ENCODE measurements at places on chromosomes 3 and 15. TPM values are rescaled to one million over a fixed set of nuclear protein-coding genes. Genes with fewer than 3 reads are reported as not detected.

The TAMM41 gene
- polyA plus RNA-seq, result 19.9 TPM

- DNase-seq, result no peak
These were observed 47.6 kb upstream of the CD200R1L start for GRCh38 chr3:112894258-112894657.

DNA sequence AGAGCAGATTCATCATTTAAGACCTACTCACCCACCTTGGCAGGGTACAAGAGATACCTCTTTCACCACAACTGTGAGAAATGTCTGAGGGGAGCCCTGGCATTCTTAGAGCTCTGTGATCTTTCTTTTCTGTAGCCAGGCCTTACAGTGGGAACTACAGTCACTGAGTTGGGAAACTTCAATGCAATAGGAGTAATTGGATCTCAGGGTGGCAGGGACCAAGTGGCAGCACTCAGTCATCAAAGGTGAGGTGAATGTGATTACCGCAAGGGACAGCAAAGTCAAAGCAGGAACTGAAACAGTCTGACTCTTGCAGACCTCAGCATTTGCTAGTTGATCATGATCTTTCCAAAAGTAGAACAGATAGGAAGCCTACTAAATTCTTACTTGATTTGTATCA is 7.2 kb upstream of the MCF2L2 start:
- DNase-seq, result no peak

DNA sequence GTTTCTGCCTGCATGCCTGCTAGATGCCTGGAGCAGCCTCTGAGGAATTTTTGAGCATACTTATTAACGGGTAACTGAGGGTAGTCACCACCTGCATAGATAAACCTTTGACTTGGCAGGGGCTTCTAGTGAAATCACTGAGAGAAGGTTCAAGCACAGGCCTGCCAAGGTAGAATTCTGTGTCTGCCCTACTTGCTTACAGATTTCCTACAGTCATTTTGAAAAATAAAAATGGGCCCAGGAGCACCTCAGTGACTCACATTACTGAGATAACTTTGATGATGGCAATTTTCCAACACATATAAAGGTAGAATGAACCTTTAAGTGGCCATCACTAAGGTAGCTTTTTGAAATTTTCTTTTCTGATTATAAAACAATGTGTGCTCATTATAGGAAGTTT is 10.8 kb downstream of the CRTAP start:
- no peak for DNase-seq

GRCh38 chr15:78437107-78437761 is 782 bp upstream of the IREB2 start:
- no peak for DNase-seq

The PLOD2 gene
- 191 TPM for polyA plus RNA-seq

- no peak for DNase-seq
These were observed 33.0 kb downstream of the MYZAP start for GRCh38 chr15:57624730-57625129.

The FOXL2NB gene
- polyA plus RNA-seq, result 0.06 TPM

DNA sequence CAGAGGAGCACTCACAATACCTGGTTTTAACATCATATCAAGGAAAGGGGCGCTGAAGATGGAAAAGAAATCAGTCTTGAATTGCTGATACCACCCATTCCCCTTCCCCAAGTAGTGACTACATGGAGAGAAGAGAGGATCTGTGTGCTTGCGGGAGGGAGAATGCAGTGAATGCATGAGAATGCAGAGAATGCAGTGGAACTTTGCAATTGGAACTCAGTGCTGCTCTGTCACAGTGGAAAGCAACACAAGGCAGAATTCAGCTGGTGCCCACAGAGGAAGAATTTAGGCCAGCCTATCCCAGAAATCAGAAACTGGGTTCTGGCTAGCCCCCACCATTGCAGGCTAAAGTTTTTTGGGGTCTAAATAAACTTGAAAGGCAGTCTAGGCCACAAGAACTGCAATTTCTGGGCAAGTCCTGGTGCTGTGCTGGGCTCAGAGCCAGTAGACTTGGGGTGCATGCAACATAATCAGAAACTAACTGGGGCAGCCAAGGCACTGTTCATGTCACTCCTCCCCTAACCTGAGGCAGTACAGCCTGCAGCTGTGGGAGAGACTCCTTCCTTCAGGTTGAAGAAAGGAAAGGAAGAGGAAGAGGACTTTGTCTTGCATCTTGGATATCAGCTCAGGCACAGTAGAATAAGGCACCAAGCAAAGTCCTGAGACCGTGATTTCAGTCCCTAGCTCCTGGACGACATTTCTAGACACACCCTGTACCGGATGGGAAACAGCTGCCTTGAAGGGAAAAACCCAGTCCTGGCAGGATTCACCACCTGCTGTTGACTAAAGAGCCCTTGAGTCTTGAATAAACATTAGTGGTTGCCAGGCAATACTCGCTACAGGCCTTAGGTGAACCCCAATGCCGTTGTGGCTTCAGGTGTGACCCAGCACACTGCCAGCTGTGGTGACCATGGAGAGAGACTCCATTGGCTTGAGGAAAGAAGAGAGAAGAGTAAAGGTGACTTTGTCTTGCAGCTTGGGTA is 329.3 kb downstream of the TBL1XR1 start:
- no peak for DNase-seq

GRCh38 chr3:56800832-56801661 is 702 bp downstream of the ARHGEF3 start:
- DNase-seq, result no peak

The RPL35A gene
- 1,677 TPM for polyA plus RNA-seq

DNA sequence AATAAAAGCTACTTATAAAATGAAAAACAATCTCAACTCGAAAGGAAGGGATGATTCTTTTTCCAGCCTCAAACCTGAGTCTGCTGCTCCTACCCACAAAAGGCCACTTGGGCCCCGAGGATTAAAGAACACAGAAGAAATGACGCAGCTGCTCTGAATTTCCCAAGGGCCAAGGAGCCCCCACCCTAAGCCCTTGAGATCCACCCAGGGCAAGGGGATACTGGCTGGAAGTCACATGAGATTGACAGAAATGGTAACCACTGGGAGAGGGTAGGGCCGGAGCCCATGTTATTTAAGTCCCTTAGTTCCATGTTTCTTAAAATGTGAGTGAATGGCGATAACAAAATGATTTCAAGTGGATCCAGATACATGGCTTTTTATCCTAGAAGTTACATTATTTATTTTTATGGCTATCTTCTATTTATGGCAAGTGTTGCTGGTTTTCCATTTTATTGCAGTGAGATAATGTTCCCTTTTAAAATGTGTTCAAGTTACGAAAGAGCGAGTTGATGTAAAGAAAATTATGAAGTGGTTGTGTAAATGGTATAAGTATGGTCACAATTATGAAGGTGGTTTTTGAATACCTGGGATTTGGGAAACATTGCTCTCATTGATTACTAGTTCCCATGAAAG is 16.8 kb downstream of the IGDCC4 start:
- DNase-seq, result no peak

DNA sequence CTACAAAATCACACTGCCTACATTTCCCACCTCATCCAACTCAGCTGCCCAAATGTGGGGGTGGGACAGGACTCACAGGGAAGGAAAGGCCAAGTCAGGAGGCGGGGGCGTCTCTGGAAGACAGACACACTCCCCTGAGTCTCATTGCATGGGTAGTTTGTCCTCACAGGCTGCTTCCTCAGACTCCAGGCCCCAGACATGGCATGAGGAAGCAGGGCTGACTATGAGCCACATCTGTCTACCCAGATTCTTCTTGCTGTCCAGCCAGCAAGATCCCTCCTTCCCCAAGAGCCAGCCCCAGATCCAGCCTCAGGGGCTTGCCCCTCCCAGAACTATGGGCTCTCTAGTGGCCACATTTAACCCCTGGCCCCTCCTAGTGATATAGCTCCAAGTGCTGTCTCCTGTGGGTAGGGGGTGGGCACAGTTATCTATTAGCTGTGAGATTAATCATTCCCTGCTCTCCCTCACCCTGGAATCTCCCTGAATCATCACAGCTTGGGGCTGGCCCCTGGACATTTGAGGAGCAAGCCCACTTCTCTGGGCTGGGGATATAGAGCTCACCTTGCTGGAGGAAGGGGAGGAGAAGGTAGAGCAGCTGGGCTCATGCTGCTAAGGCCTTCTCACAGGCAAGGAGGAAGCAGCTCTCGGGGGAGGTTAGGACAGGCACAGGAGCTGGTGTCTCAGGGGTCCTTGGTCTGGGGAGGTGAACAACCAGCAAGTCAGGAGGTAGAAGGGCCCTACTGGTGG is 2.1 kb upstream of the CCDC33 start:
- no peak for DNase-seq

DNA sequence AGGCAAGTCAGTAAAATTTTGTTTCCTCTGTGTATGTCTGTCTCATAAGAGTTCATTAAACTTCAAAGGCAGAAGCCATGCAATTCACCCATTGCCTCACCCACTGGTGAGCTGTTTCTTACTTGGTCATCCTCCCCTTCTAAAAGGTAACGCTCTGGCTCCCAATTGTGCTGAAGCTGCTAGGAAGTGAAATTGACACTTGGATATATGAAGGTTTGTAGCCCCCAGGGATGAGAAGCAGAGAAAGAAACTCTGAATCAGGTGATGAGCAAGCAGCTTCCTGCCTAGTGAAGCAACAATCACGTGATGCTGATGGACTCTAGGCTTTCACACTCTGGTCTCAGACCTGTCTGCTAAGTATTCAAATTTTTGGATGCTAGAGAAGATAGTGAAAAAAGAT is 70.7 kb downstream of the CD200R1L start:
- no peak for DNase-seq

GRCh38 chr3:59065240-59065639 is 15.4 kb upstream of the CFAP20DC start:
- DNase-seq, result no peak

DNA sequence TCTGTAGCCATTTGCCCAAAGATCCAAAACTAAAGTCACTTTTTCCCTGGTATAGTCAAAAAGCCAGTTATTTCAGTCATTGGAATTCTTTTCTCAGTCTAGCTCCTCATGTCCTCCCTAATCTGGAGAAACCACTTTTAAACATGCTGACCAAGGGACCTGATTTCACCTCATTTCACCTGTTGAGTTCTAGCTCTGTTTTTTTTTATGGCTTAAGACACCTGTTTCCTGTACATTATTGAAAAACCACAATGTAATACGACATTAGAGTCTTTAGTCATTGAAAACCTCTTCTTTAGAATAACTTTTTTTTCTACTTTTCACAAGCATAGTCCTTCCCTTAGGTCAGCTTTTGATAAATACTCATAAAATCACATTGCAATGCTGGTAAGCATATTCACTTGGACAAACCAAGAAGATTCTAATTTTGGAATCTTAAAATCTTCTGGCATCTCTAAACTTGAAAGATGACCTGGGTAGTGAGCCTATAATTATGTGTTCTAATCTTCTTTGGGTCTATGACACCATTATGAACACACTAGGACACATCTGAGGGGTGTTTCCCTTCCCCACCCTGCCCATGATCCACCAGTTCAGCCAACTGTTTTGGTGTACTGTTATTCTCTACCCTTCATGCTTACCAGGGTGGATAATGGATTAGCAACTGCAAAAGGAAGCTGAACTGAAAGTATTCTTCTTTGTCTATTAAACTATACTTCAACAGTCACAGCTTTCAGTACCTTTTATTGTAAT is 103.5 kb upstream of the FXR1 start:
- DNase-seq, result no peak

DNA sequence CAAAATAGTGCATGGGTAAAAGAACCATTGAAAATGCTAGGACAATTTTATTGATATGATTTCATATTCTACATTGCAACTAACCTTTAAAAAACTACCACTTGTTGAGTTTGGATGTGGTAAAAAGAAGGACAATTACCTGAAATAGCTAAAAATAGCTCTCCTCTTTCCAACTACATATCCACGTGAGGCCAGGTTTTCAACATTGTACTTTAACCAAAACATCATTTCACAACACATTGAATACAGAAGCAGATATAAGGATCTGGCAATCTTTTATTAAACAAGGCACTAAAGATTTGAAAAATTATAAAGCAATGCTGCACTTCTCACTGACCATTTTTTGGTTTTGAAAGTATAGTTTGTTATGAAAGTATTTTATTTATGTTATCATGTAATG is 28.1 kb upstream of the MRPL3 start:
- no peak for DNase-seq

DNA sequence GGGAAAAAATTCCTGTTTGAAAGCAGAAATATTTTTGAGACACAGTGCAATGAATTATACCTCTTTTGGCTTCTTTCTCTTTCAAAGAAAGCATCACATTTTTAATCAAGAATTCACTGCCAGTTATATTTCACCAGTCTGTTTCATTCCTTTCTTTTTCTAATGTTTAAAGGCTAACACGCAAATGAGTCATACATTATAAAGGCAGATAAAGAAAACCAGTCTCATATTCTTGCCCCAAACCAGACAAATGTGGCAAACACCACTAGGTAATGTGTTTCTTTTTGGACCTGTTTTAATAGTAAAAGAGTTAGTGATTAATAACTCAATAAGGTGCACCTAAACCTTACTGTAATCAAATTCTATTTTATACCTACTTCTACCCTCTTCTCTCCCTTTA is 83.8 kb downstream of the PLOD2 start:
- no peak for DNase-seq

The HYAL2 gene
- 72.5 TPM for polyA plus RNA-seq

DNA sequence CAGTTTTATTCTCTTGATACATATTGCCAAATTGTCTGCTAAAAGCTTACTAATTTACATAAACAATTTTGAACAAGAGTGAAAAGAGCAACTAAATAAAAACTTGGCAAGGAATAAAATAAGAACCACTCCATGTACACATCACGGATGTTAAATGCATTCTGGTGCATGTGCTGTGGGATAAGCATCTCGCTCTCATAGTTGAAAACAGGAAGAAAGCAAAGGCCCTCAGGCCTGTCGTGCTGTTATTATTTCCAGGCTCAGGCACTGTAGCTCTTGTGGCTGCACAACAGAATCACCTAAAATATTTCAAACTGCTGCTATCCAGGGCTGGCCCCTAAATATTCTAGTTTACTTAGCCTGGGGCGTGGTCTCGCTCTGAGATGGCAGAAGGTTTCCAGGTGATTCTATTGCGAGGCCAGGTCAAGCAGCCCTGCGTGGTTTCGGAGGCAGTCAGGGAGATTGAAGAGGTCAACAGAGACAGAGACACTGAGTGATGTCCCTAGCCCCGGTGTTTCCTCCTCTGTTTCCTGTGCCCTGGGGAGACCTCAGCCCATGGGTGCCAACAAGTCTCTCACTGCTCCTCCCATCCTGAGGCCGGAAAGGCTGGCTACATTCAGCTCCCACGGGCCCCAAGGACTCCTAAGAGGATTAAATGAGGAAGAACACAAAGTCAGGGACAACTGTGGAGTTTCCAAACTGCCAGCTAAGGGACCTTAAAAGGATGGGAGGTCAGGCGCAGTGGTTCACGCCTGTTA is 18.2 kb upstream of the PDIA5 start:
- DNase-seq, result no peak

- DNase-seq, result no peak
These were observed 49.5 kb downstream of the TBL1XR1 start for GRCh38 chr3:177147790-177148189.

The ARPP21 gene
- polyA plus RNA-seq, result 1.2 TPM

DNA sequence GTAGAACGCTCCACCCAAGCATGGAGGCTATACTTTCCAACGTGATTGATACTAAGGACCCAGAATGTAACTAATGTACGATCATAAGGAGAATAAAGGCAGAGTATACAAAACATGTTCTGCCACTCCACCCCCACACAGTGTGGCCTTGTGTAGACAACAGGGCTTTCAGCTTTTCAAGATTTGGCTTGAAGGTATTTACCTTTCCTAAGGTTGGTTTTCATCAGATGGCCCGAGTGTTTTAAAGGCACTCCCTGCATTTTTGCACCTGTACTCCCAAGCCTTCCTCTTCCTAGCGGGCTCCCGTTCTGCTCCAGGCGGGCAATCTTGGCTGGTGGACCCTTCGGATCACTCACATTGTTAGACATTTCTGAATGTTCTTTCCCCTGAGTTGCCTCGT is 4.6 kb downstream of the SATB1 start:
- DNase-seq, result no peak

GRCh38 chr15:56934269-56934668 is 15.8 kb downstream of the TCF12 start:
- no peak for DNase-seq

GRCh38 chr3:66885326-66886000 is 112.6 kb upstream of the KBTBD8 start:
- no peak for DNase-seq

Data from left renal pelvis (tissue), 4 donors.